ENCODE measurements at places on chromosomes 1 and 21.
A peak's percentile ranks its signal among the peaks of the same experiment; 100 is the strongest.

- no peak for DNase-seq
These were observed 13.3 kb upstream of the CCDC27 start for GRCh38 chr1:3738943-3739342.

DNA sequence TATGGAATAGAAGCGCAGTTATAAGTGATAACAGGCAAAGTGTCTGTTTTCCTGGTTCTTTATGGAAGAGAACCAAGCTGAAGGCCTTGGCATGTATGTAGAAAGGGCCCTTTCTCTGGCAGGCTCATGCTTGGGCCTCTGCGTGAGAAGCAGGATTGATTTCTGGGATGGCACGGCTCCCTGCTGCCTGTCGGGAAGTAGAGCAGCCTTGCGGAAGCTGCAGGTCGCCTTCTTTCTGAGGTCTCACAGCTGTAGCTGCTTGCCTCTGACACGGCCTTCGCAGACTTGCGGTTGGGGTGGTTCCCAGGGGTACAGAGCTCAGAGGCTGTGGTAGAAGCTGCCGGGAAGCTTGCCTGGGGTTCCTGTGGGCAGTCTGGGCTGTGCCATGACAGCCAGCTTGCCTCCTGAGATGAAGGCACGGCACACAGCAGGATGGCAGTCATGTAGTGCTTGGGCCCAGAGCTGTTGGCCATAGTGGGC is 39.4 kb downstream of the TRAPPC10 start:
- DNase-seq, result no peak

DNA sequence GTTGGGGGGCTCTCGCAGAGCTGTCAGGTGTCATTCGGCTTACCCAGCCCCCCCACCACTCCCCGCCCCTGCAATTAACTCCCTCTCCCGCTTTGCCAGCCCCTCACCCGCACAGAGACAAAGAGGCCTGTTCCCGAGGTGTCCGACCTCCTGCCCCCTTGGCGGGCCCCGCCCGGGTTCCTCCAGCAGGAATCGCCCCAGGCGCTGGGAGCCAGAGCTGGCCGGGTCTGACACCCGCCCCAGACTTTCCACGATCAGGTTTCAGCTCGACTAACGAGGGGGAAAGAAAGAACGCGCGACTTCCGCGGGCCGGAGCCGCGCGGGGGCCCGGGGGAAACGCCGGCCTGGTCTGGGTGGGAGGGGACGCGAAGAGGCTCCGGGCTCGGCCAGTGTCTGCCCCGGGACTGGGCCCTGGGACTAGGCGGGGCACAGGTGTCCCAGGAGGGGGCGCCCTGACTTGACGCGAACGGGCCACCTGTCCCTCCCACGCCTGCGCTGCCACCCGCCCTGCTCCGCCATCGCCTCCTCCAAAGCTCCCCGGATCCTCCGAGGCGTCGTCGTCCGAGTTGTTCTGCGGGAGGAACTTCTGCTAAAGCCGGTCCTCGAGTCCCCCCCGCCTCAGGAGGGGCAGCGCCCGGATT is 36.4 kb upstream of the HHAT start:
- DNase-seq, result peak; percentile 71

DNA sequence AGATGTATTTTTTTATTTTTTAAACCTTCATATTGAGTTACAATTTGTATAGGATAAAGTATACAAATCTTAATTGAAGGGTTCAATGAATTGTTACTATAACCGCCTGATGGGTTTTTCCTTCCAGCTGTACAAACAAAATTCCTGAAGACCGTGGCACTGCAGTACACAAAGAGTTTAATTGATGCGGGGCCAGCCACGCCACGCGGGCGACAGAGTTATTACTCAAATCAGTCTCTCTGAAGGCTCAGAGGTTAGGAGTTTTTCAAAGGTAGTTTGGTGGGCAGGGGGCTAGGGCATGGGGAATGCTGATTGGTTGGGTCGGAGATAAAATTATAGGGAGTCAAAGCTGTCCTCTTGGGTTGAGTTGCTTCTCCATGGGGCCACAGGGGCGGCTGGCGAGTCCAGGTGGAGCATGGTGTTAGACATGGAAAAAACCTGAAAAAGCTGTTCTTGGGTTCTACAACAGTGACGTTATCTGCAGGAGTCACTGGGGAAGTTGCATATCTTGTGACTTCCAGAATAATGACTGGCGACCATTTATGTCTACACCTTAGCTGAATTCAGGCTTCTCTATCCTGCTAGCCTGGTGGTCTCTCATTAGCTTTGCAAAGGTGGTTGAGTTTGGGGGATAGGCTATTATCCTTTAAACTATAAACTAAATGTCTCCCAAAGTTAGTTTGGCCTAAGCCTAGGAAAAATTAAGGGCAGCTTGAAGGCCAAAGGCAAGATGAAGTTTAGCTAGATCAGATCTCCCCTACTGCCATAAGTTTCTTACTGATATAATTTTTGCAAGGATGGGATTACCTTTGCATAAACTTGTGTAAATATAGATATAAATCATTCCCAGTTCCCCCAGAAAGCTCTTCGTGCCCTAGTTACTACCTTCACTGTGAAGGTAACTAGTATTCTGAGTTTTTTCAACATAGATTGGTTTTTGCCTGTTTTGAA is 13.0 kb upstream of the TMEM9 start:
- DNase-seq, result no peak

DNA sequence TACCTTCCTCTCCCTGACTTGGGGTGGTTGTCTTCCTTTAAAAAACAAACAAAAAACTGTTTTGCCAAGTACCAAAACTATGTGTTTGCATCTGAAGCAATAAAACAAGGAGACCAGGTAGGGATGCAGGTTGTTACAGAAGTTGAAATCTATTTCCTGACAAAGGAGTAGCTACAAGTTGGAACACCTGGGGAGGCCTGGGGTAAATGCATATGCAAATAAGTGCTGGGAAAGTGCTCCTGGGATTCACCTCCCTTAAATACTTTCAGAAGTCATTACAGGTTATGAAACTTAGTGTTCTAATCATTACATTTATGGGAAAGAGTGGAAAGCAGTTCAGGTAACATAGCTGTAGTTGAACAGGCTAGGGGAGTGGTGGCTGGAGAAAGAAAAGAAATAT is 1.9 kb upstream of the TSNAX start:
- DNase-seq, result no peak

DNA sequence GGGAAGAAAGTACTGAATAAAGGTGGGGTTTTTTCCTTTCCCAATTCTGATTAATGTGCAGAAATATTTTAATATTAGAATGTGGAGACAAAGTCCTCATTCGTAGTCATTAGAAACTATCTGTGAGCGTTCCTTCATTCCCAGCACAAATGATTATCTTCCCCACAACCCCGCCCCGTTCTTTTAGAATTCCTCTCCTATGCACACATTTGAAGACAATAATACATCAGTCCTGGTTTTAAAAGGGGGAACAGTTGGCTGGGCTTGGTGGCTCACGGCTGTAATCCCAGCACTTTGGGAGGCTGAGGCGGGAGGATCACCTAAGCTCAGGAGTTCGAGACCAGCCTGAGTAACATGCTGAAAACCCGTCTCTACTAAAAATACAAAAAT is 876 bp downstream of the ALDH9A1 start:
- DNase-seq, result no peak

DNA sequence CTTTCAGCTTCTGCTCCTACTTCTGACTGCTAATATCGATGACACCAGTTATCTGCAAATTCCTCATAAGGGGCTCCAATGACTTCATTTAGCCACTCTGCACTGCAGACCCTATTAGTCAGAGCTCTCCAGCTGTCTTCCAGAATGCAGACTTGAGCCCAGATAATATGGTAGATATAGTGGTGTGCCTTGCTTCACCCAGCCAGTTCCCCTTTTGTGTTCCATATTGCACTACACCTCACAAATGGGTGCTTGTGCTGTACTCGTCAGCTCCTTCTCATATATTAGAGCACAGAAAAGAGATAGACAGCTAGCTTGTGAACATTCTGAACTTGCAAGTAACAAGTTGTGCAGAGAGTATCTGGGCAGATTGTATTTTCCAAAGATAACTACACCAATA is 23.7 kb upstream of the COG2 start:
- DNase-seq, result no peak

DNA sequence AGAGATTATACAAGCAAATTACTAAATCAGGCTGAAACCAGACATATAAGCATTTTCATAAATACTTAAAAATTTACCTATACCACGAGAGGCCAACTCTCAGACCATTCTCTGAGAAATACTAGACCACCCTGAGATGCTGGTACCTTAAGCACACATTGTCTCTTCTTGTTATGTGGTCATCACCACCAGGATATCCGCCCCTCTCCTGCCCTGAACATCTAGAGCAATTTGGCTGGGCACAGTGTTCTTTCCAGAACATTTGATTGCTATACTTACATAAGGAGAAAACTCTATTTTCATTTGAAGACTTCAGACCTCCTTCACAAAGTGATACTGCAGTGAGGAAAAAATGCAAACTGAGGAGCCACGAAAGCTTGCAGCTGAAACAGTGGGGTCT is 36.2 kb upstream of the DUSP10 start:
- no peak for DNase-seq

DNA sequence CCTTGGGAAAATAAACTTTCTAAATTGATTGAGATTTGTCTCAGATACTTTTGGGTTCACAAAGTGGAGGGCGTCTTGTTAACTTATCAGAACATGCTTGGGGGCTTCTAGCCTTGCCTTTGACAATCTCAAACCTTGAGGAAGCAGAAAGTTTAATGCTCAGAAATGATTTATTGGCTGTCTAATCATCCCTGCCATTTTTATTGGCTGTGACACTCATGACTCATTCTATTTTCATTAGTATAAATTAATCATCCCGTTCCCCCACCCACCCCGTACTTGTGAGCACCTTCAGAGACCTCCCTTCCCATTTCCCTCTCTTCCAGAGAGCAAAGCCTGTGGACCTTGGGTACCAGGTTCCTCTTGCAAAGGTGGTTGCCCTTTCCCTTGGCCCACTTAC is 87.1 kb downstream of the FGGY start:
- no peak for DNase-seq

DNA sequence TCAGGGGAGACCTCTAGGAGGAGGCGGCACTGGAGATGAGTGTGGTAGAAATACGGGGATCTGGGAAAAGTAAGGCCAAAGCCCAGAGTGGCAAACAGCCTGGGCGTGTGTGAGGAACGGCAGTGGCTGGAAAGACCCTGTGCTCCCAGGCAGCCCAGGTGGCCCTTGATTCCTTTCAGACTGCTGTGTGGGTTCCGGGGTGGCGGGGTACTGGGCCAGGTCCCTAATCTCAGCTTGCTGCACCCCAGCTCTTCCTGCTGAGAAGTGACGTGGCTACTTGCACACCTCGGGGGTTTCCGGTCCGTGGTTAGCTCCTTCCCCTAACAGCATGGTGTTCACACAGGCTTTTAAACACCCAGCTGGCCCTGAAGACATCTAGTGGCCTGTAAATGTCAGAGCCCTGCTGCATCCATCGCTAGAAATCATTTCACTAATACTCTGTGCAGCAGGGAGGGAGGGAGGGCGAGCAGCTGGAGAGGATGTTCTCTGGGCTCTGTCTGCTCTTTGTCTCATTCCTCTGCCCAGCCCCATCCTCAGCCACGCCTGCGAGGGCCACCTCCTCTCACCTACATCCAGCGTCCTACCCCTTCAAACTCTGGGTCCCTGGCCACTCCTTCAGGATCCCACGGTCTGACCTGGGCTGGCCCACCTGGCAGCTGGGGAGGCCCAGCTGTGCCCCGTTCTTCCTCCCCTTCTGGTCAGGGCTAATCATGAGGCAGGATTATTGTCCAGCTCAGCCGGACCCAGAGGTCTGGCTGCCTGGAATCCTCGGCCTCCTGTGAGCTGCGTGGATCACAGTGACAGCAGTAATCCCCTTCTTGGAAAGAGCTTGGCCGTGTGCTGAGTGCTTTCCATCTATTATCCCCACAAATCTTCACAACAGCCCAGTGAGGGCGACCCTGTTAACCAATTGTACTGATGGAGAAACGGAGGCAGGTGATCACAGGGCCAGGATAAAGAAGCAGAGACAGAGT is 7.2 kb downstream of the ZDHHC18 start:
- no peak for DNase-seq

DNA sequence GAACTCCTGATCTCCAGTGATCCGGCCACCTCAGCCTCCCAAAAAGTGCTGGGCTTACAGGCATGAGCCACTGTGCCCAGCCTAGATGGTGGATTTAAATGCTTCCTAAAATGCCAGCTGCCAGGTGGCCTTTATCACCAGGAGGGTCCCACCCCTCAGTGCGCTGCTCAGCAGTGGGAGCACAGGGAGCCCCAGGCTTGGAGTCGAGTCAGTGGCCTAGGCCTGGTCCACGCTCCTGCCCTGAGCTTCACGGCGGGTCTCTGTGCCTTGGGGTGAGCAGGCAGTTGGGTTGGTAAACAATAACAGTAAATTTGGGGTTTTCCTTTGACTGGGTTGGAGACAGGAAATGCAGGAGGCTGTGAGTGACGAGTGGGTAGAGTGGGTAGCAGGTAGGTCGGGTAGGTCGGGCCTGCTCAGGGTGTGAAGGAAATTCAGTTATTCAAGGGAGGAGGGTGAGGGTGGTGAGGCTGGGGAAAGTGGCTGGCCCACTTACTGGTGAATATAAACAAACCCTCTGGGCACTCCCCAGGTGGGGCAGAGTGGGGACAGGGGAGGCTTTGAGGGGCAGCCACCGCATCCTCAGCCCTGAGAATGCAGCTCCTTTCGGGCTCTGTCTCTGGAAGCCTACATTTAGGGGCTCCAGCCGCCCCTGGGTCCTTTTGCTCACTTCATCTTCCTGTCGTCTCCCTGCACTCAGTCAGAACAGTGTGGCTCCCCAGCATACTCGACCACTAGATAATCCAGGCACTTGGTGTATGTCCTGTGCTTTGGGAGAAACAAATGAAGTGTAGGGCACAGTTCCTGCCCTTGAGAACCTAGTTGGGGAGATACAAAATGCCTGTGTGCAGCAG is 33.5 kb upstream of the IL19 start:
- no peak for DNase-seq

GRCh38 chr1:175399795-175400194 is 207.2 kb upstream of the KIAA0040 start:
- DNase-seq, result no peak

DNA sequence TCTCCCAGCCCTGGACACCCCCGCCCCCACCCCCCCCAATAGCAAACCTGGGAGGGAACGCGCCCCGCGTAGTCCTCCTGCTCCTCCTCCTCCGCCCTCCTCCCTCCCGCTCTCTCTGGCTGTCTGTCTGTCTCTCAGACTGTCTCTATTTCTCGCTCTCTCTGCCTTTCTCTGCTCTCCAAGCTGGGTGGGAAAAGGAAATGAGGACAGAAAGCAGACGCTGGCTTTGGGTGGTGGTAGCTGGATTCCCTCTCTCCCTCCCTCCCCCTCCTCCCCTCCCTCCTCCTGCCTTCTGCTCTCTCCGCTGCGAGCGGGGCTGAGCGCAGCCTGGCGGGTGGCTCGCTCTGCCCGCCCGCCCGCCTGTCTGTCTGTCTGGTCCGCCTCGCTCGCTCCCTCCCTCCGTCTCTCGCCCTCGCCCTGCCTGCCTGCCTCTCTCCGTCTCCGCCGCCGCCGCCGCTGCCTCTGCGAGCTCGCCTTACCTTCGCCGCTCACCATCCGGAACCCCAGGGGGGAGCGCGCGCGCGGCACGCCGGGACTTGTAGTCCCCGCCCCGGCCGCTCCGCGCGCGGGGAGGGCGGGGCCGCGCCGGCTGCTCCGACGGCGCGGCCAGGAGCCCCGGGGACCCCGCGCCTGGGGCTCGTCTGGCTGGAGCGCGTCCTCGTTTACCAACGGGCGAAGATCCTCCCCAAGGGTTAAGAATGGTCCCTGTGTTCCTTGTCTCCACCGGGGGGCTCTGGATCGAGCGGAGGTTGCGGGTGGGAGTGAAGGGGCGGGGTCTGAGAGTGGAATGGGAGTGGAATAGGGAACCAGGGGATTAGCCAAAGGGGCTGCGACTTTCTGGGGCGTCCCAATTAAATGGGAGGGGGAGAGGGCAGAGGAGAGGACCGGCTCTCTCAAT is at the start of gene AHDC1:
AHDC1 (minus strand) TSS at position 464 of the 898 bp plus-strand sequence. CDS start 52,029 bp downstream, outside the sequence.
- peak; percentile 85 for DNase-seq

GRCh38 chr1:42295816-42296215 is 39.2 kb downstream of the FOXJ3 start:
- no peak for DNase-seq

GRCh38 chr1:204630132-204630905 is 55.2 kb downstream of the LRRN2 start:
- DNase-seq, result no peak
